ENCODE measurements at places on chromosomes 7 and 10.

GRCh38 chr10:78359640-78360091 is 326.0 kb downstream of the RPS24 start:
- no peak for DNase-seq

DNA sequence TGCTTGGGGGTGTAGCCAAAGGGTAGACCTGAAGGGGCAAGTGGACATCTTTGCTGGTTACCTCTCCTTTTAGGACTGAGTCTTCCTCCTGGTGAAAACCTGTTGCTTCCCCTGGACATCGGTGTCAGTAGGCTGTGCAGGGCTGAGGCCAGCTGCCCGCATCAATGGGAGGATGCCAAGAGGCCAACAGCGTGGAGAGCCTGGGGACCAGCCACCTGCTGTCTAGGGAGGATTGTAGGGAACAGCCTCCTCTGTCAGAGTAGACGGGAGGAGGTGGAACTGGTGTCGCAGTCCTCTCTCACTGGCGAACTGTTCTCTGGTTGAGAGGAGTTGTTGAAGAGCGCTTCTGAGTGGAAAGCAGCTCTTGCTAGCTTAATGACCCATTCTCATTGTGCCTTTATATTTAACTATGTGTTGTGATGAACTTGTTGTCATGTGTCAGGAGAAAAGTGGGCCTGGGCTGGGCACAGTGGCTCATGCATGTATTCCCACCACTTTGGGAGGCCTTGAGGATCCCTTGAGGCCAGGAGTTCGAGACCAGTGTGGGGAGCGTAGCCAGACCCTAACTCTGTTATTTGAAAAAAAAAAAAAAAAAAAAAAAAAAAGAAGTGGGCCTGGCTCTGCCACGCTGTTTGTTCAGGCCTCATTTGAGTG is 1.8 kb downstream of the SUFU start:
- no peak for DNase-seq

DNA sequence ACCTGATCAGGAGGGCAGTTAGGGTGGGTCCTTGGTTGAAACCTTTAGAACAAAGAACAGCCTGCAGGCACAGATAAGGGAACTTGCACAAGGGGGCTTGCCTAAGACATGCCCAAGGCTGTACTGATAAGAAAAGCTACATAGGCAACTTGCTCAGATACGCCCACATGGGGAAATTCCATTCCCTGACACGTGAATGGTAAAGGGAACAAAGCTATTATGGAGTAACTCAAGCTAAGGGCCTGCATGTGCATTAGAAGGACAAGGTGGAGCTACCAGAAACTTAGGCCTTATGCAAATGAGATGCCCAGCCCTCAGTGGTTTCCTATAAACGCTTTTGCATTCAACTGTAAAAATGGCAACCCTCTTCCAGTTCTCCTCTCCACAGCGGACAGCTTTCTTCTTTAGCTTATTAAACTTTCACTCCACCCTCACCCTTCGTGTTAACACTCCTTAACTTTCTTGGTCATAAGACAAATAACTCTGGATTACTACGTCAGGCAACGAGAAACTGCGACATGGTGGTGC is 1192.1 kb upstream of the CELF2 start:
- no peak for DNase-seq

GRCh38 chr10:77267703-77268675 is 369.6 kb downstream of the KCNMA1 start:
- DNase-seq = no peak

DNA sequence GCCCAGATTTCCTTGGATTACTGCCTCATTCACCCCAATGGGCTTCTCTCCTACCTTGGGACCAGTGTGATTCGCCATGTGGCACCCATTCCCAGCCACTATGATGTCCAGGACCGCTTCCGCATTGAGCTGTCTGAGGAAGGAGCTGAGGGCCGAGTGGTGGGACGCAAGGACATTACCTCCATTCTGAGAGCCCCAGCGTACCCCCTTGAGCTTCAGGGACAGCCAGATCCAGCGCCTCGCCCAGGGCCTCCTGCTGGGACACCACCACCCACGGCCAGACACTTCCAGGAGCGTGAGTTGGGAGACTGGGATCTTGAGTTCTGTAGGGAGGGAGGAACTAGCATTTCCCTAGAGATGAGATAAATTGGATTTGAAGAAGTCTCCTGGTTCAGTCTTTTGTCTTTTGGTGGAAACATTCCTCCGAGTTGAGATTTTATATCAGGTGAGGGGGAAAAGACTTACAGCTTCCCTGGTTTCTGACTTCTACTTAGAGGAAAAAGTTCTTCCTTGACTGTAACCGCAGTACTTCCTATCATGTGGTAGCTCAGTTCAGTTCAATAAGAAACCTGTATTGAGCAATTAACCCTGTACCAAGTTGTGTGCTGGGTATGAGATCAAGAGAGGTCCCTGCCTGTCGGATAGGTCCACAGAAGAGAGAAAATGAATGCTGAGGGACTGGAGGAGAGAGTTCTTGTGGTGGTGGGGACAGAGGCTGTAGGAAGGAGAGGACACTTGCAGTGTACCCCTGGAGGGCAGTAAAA is 1.3 kb downstream of the MOSPD3 start:
- DNase-seq = no peak

DNA sequence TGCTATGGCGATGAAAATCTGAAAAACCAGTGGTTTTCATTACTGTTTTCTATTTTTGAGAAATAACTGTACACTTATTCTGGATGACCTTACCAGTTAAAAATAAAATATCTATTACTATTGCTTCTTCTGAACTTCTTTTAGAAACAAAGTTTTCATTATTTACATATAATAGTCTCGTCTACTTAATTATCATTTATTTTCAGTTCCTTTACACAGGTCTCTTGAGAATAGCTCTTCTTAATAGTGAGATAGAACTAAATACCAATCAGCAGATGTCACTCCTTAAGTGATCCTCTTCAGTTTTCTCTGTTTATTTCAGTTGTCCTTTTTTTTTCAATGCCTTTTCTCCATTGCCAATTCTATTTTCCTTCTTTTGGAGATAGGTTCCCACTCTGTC is 4.3 kb upstream of the GLCCI1 start:
- DNase-seq = no peak

GRCh38 chr7:30062587-30062986 is 34.4 kb downstream of the PLEKHA8 start:
- DNase-seq = no peak

GRCh38 chr7:92785923-92786322 is 50.5 kb downstream of the CDK6 start:
- DNase-seq = no peak

DNA sequence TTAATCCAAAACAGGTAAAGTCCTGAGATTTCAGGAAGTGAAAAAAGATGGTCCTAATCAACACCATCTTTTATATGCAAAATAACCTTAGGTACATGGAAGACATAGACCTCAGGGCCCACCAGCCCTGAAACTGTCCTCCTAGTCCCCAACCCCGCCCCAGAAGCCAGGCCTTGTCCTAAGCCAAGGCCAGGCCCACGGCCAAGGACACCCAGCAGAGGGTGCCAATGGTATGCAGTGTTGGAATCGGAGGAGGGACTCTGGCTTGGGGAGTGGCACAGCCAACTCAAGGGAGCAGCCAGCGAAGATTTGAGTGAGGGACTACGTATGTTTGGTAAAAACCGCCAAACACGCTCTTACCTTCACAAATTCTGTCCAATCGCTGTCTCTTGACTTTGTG is 96.7 kb downstream of the ZRANB1 start:
- no peak for DNase-seq

- DNase-seq = no peak
Observed at GRCh38 chr7:56099653-56100052, 6.6 kb downstream of the CHCHD2 start.

- no peak for DNase-seq
Observed at GRCh38 chr7:401495-401894, 111.5 kb downstream of the FOXL3 start.

- DNase-seq = no peak
Observed at GRCh38 chr7:92847305-92847704, 10.9 kb upstream of the CDK6 start.
